Prostate gland (tissue), 2 donors: ENCODE measurements at places on chromosomes 5 and 9. TPM values are rescaled to one million over a fixed set of nuclear protein-coding genes. Genes with fewer than 3 reads are reported as not detected.

The ZNF346 gene
- total RNA-seq = 34.4 TPM

The MED10 gene
- 19.7 TPM for total RNA-seq

GRCh38 chr9:36637491-36638270 lies 65.0 kb downstream of the MELK start:
- no peak for DNase-seq

The DIRAS2 gene
- 0.28 TPM for total RNA-seq

- DNase-seq = no peak
Measured at GRCh38 chr9:88745276-88746001, 210.5 kb downstream of the NXNL2 start.

The TMEM171 gene
- total RNA-seq = not detected

The POC5 gene
- 18.4 TPM for total RNA-seq
